ENCODE measurements at places on chromosomes 1 and 21.

DNA sequence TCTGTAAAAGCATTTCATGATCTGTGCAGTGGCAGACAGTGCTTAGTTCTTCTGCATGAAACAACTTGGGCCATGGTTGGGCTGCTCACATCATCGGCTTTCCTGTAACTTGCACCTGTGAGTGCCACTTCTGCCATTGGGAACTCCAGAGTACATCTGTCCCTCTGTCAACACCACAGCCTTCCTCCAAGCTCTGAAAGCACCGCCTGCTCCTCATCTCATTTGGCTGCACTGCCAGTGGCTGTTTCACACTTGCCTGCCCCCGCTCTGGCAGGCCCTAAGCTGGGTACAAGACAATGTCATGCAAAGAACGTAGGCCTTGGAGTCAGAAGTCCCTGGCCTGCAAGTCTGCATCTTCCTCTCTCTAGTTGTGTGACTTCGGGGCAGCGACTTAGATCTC lies 46.4 kb downstream of the DDX20 start:
- no peak for DNase-seq

DNA sequence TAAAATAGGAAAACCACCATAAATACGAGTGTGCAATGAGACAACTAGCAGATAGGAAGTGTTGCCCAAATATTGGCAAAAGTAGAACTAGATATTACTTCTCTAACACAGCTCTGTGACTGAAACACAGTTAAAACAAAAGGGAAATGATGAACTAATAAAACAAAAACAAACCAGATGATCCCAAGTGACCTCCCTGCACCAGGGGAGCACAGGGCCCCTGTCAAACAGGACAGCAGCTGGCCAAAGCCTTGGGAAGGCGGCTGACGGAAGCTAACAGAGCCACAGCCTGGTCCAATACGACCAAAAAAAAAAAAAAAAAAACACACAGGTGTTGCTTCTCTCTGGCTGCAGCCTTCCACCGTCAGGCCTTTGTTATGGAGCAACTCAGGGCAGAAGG lies 17.8 kb downstream of the ZBTB17 start:
- no peak for DNase-seq

DNA sequence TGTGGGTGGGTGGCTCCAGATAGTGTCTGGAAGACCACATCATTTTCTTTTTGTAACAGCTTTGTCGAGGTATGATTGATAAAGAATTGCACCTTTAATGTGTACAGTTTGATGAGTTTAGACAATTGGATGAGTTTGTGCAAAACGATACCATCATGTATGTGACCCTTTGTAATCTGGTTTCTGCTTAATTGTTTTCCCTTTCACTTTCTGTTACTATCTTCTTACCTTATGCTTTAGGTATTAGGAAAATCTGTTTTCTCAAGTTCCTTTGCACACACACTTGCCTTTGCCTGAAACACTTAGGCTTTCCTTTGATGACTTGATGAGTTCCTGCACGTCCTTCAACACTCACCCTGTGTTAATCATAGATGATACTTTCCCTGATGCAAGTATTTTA lies 6.8 kb downstream of the OR10Z1 start:
- no peak for DNase-seq

GRCh38 chr1:93004566-93005251 lies 43.4 kb upstream of the DIPK1A start:
- no peak for DNase-seq

- DNase-seq, result no peak
Measured at GRCh38 chr1:234724516-234725176, 114.7 kb upstream of the IRF2BP2 start.

DNA sequence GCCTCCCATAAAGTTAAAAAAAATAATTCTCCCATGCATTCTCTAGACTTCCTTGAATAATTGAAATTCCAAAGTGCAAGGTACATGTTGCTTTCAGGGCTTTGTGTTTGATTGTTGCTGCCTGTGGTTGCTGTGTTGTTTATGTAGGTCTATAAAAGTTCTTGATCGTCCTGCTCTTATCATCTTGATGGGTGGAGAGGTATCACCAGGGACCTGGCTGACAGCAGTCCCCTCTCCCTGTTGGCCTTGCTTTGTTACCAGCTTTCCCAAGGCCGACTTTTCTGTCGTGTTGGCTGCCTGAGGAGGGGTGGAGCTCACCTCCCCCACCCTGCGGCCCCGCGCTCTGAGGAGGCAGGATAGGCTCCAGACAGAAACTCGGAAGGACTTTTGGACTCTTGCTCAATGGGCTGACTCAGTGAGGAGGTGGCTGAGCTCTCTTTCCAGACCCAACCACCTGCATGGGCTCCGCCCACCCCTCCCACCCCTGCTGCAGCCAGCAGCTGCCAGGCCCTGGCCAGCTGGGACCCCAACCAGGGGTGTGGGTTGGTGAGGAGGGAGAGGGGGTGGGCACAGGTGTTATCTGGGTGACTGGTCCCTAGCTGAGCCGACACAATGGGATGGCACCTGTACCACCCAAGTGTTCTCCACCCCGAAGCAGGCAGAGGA lies 2.0 kb downstream of the INAVA start:
- DNase-seq, result no peak

DNA sequence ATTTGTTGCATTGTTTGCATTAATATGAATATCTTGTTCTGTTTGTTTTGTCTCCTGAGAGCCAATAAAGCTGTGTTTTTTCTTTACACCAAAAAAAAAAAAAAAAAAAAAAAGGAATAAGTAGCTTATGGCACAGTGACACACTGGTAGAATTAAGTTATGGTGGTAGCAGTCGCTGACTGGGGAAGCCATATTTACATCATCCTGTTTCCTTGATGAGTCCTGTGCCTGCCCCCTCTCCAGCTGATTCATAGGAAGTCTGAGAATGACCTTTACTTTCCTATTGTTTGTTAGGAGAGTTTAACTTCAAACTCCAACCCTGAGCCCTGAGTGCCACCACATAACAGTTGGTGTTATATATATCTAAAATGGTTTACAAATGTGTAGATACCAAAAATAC lies 62.2 kb downstream of the OBSCN start:
- DNase-seq, result no peak

DNA sequence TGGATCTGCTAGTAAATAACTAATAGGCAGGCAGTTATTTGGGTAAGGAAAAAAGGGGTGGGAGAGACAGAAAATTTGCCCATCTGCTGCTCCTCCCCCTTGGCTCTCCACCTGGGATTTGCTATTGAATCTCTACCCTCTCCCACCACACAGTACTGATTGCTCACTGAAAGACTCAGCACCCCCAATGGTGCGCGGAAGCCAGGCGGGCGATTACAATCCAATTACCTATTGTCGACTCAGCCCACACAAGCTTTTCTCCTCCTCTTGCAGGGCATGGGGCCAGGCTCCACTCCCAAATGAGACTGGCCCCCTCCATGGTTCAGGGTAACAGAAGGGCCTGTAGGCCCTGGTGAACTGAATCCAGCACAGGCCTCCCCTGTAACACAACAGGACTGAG lies 2.7 kb upstream of the HMGN2 start:
- DNase-seq, result no peak

DNA sequence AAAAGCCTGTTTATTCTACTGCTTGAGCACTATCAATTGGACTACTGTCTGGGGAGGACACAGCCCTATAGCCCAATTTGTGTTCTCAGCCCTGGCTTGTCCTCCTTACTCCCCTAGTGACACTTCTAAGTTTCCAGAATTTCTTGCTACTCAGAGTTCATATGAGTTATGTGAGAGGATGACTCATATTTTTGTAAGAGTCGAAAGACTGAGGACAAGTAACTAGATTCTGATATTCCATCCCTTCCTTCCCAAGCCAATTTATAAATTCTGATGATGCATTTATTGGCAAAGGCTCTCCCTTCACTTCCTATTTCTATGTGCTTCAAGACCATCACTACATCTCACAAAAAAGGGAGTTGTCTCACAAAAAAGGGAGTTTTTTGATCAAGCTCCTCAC lies 422.2 kb upstream of the DEPDC1 start:
- no peak for DNase-seq

- no peak for DNase-seq
Measured at GRCh38 chr1:239493811-239494414, 107.5 kb downstream of the CHRM3 start.

DNA sequence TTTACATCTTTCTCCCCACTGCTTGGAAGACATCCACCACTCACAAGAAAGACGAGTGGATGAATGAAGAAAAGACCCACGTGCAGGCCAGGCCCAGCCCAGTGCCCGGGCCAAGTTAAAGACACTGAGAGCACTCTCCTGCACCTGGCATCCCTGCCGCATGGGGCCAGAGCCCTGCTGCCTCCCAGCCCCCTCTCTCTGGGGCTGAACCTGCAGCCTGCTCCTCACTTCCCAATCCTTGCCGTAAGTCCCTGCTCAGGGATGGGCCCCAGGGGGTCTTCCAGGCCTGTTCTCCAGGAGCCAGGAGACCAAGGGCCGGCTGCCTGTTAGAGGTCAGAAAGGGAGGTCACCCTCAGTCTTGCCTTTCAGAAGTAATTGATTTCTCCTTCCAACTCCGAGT lies 168.5 kb upstream of the ZC3H12A start:
- no peak for DNase-seq

DNA sequence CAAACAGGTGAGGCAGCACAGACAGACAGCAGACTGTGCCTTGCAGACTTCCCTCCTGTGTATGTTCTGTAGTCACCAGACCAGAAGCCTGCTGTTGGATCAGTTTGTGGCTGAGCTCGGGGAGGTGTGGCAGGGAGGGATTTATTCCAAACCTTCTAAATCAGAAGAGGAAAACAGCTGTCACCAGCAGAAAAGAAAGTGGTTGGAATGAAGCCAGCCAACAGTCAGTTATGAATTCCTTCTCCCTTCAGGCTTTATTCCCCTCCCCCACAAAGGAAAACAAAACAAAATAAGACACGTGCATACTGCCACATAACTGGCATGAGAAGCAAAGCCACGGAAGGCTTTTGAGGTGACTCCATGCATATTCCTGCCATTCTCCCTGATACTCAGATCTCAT lies 19.0 kb upstream of the PIGV start:
- no peak for DNase-seq

DNA sequence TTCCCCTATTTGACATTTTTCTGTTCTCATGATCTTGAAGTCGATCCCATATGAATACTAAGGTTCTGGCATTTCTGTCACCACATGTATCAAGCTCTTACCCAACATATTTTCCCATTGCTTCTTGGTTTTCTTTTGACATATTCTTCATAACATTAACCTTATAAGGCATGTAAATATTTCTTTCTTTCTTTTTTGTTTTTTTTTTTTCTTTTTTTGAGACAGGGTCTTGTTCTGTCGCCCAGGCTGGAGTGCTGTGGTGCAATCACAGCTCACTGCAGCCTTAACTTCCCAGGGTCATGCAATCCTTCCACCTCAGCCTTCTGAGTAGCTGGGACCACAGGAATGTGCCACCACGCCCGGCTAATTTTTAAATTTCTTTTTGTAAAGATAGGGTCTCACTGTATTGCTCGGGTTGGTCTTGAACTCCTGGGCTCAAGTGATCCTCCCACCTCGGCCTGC lies 33.1 kb upstream of the ERRFI1 start:
- DNase-seq, result no peak

DNA sequence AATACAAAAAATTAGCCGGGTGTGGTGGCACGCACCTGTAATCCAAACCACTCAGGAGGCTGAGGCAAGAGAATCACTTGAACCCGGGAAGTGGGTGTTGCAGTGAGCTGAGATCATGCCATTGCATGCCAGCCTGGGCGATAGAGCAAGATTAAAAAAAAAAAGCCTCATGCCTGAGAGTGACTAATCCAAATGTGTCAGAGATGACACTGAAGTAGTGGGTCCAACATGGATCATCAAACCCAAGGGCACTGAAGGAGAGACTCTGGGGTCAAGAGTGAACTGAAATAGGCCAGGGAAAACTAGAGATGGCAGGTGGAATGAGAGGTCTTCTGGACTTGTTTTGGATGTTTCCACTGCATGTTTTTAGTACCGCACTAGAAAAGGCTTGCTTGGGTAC lies 10.2 kb upstream of the CACHD1 start:
- DNase-seq, result no peak

GRCh38 chr1:161962091-161962887 lies 61.4 kb downstream of the OLFML2B start:
- no peak for DNase-seq

GRCh38 chr1:107776900-107777663 lies 187.9 kb downstream of the VAV3 start:
- DNase-seq, result no peak

GRCh38 chr1:184806296-184806721 lies 51.7 kb upstream of the EDEM3 start:
- no peak for DNase-seq

- no peak for DNase-seq
Measured at GRCh38 chr1:238061967-238062613, 171.4 kb upstream of the ZP4 start.

- no peak for DNase-seq
Measured at GRCh38 chr1:58201492-58202106, 344.9 kb downstream of the OMA1 start.

DNA sequence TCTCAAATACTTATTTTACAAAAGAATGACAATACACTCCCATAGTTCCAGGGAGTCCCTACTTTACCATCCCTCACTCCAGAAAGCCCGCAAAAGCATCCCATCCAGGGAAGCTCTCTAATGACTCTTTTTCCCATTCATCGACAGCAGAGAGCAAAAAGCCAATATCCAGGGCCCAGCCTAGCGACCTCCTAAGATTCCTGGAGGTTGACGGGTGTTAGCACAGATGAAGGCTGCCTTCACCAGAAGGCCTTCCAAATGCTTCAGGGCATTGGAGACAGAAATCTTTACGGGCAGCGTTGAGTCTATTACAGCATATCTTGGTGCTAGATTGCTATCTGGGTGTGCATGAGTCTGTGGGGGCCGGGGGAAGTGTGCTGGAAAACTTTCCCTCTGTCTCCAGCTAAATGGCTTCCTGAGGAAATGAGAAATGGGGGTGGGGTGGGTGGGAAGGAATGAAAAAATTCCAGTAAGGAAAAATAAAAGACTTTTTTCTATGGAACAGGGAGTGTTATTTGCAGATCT lies 136.6 kb downstream of the PROX1 start:
- no peak for DNase-seq

GRCh38 chr21:42222386-42222785 lies 3.4 kb downstream of the ABCG1 start:
- no peak for DNase-seq

DNA sequence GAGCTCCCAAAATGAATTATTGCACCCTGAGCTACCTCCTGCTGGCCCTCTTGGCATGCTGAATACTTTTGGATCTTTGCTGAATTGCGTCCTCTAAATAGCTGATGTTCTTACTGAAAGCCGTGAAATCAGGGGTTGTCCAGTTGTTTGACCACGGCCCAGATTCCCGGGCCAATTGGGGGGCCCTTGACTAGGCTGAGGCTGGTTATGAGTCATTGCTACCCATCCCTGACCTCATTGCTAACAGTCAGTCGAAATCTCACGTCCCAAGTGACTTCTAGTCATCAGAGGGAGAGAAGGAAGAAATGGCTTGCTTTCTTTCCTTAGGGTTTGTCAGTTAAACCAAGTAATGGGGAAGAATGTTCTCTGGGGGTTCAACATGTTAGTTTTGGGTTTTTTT lies 37.4 kb downstream of the SMYD2 start:
- DNase-seq, result no peak

GRCh38 chr1:96309783-96310182 lies 411.8 kb upstream of the PTBP2 start:
- no peak for DNase-seq

Measured in stimulated activated CD8-positive, alpha-beta memory T cell treated with anti-CD3 and anti-CD28 coated beads, Interleukin-15, amount 100 ng/mL, for 24 hours (primary cell).